Retina (tissue), 1 donor: ENCODE measurements at places on chromosomes 3 and 15.

DNA sequence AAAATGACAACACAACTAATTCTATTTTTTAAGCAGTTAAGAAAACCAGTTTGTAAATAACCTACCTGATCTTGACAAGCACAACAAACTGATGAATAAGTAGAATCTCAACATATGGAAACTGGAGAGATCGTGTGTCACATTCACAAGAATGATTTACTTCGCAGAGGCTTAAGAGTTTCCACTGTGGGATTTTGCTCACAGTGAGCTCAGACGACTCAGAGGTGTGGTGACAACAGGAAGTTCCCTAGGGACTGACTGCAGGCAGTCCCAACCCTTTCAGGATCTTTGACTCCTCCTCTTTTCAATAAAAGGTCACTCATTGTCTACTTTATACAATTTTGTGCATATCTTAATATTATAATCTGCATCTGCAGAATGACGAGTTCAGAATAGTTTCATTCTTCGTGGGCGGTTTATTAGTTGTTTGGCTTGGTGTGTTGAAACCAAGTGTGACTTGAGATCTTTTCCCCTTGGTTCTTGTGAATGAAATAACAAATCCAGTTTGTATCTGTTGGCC lies at the start of gene LIPH:
LIPH (minus strand) TSS at position 231 of the 520 bp plus-strand sequence; CDS start at position 114, 117 bp downstream.
- DNase-seq: no peak

- no peak for DNase-seq
Measured at GRCh38 chr3:62142331-62143085, 230.8 kb downstream of the FEZF2 start.

GRCh38 chr15:73239564-73240215 lies 129.1 kb downstream of the HCN4 start:
- DNase-seq: no peak

DNA sequence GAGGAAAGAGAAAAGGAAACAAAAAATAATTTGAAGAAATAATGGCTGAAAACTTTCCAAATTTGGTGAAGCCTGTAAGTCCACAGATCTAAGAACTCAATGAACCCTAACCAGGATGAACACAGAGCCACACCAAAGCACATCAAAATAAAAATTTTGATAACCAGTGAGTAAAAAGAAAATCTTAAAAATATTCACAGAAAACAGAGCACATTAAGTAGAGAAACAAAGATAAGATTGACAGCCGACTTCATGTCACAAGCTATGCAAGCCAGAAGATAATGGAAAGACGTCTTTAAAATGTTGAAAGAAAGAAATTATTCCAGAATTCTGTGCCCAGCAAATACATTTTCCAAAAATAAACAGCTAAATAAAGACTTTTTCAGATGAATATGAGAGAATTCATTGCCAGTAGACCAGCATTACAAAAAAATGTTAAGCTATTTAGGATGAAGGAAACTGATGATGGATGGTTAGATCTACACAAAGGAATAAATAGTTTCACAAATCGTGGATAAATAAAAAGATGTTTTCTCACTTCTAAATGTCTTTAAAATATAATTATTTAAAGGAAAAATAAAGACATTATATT lies 140.2 kb upstream of the SKOR1 start:
- DNase-seq: no peak

GRCh38 chr15:90838544-90838943 lies 29.8 kb upstream of the FURIN start:
- DNase-seq: no peak

- no peak for DNase-seq
Measured at GRCh38 chr15:74604983-74605794, 10.4 kb upstream of the CLK3 start.

- DNase-seq: no peak
Measured at GRCh38 chr3:178304758-178305467, 231.3 kb upstream of the KCNMB2 start.

- DNase-seq: no peak
Measured at GRCh38 chr15:29208352-29208751, 61.3 kb downstream of the NSMCE3 start.

- DNase-seq: no peak
Measured at GRCh38 chr3:43854283-43854682, 163.5 kb downstream of the ABHD5 start.

- DNase-seq: no peak
Measured at GRCh38 chr3:107651782-107652181, 129.0 kb downstream of the BBX start.

- DNase-seq: peak; percentile 31
Measured at GRCh38 chr3:53350652-53351051, 3.3 kb upstream of the DCP1A start.

DNA sequence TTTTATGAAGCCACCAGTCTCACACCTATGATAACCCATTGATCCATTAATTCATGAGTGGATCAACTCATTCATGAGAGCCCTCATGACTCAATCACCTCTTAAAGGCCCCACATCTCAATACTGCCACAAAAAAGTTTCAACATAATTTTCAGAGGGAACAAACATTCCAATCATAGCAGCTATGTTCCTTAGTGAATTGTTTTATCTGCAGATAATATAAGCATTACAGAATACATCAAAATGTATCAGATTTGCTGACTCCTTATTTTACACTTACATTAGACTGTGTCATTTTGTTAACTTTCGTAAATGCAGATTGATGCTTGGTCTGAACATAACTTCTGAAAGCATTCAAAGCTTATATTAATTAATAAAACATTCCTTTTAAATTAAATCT lies 155.3 kb upstream of the MBNL1 start:
- no peak for DNase-seq

GRCh38 chr3:103511891-103512290 lies 1077.1 kb downstream of the ZPLD1 start:
- no peak for DNase-seq

DNA sequence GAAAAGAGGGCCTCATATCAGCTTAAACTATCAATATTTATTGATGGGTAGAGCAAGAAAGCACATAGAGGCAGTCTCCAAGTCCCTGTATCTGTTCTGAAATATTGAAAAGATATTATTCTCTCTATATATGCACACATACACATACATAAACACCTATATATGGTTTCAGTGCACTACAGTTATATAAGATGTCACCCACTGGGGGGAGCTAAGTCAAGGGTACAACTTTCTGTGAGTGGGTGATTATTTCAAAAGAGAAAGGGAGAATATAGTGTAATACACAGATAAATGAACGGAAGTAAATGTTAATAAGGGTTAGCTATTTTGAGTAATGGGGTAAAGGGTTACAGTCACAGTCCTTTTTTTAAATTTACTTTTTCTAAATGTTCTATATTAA lies 8.8 kb downstream of the SNTN start:
- DNase-seq: no peak

DNA sequence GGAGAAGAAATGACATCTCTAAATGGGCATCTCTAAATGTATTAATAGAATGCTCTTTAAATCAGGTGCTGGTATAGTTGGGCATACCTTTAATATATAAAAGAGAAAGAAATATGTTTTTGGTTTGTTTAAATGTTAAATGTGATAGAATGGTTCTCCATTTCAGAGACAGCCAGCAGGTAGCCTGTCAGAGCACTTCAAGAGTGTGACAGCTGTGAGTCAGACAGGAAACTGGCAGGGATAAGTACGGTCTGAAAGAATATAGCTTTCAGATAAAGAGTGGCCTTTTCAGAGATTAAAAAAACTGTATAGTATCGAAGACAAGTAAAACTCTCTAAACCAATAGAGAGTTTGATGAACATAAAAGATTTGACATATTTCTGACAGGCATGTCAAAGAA lies 654.1 kb downstream of the IGSF11 start:
- DNase-seq: no peak

GRCh38 chr15:77186594-77187011 lies 115.7 kb upstream of the TSPAN3 start:
- peak; percentile 44 for DNase-seq

- no peak for DNase-seq
Measured at GRCh38 chr3:138781012-138781470, 53.7 kb downstream of the PIK3CB start.
